ENCODE measurements at places on chromosomes 6 and 20. TPM values are rescaled to one million over a fixed set of nuclear protein-coding genes. Genes with fewer than 3 reads are reported as not detected.

GRCh38 chr20:36305602-36306551 lies at the start of gene DLGAP4:
TSS of gene DLGAP4 (plus strand) at chr20:36306339. CDS start at chr20:36431718, 125,379 bp downstream.
- no peak for DNase-seq

Gene NHSL1
- total RNA-seq: 2.0 TPM

DNA sequence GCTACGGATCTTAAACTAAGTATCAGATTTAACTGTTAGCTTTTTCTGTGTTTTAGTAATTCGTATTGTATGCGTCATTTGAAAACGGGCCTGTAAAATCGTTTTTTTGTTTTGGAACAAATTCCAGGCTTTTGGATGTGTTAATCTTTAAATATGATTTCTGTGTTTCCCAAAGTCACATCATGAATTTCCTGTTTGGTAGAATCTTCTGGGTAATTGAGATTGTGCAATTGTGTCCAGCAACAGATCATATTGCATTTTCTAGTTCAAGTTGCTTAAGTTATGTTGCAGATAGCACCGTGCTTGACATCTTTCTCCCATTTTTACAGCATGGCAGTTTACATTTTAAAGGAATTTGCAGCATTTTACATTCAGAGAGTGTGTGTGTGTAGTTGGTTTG lies 1.9 kb downstream of the MAPK14 start:
- DNase-seq: no peak

GRCh38 chr6:3340358-3340802 lies 81.6 kb downstream of the PSMG4 start:
- DNase-seq: no peak

Gene TINAG
- not detected for total RNA-seq

Gene CAPN11
- total RNA-seq: 0.22 TPM

- DNase-seq: no peak
Observed at GRCh38 chr20:5095931-5096330, 23.8 kb downstream of the PCNA start.

Gene SIGLEC1
- 1.1 TPM for total RNA-seq

Gene C20orf144
- not detected for total RNA-seq

- no peak for DNase-seq
Observed at GRCh38 chr6:28558629-28559028, 32.9 kb downstream of the GPX5 start.

GRCh38 chr20:34312544-34313217 lies 9.5 kb upstream of the AHCY start:
- peak; percentile 81 for DNase-seq

GRCh38 chr6:20633566-20634340 lies 99.5 kb downstream of the CDKAL1 start:
- no peak for DNase-seq

GRCh38 chr6:143575440-143575839 lies 63.9 kb upstream of the FUCA2 start:
- peak; percentile 18 for DNase-seq

DNA sequence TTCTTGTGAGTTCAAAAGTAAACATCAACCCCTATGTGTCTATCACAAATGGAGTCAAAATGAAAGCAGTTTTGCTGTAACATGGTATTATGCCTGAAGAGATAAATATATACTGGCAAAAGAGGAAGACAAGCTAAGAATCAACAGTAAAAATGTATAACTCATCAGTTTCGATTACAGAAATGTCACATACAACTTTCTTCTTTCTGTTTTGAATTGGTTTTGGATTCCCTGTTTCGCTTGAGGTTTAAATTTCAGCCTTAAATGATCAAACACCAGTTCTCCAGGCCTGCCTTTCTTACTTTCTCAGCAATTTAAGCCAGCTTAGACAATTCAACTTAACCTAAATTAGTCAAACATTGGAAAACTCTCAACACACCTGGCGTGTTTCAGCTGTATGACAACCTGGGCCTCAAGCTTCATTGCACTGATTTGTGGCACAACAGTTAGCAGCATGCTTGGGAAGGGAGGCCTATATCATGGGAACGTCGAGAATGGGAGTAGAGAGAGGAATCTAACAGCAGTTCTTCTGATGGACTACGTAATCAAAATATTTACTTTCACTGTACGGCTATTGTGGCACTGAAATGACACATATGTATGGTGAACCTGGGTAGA lies 51.9 kb upstream of the MARCKS start:
- no peak for DNase-seq

Gene OR2J3
- not detected for total RNA-seq

Measured in ovary (tissue), 10 donors.